ENCODE measurements at places on chromosomes 12 and 14.

DNA sequence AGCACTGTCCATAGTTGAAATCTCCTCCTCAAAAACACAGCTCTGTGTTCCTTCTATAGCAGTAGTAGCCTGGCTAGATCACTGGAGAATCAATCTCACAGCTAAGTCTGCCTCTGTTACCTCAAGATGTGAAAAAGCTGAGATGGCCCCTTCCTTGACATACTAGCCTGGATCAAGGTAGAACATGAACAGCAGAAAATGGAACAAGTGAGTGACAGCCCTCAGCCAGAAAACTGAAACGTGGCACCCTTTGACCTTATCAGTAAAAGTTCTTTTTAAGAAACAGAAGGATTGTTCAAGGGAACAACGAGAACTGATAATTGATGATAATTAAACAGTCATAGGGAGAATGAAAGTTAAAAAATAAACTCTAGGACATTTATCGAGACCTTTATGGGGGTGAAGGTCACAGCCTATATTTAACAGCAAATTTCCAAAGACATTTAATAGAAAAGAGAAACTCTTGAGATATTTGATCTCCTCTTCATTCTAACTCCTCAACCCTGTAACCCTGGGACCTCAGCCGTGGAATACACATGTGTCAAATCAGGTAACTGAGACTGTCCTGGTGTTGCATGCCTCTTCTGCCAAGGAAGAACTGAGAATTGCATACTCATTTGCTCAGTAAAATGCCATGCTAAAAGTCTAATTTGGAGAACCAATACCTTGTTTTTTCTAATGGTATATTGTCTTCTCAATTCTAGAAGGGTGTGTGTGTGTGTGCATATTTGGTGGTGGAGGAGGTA is 258.0 kb upstream of the ATP2B1 start:
- no peak for DNase-seq

- DNase-seq, result no peak
Measured at GRCh38 chr14:46571970-46572369, 79.6 kb downstream of the RPL10L start.

- DNase-seq, result no peak
Measured at GRCh38 chr12:5742258-5742657, 202.8 kb downstream of the ANO2 start.

DNA sequence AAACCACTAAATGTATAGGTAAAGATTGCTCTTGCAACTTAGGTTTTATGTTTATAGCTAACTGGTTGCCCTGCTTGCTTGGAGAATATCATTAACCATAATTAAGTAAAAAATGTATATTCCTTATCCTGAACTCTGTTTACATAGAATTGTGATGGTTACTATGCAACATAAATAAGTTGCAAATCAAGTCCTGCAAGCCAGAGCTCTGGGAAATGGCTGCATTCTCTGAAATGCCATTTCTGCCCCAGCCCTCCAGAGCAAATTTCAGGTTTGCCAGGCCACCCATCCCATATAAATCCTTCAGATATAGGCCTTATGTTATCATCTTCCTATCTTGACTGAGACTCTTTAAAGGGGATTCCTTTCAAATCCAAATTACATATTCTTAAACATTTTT is 118.4 kb upstream of the MYF6 start:
- no peak for DNase-seq

GRCh38 chr14:46626876-46627275 is 24.7 kb downstream of the RPL10L start:
- no peak for DNase-seq

GRCh38 chr12:26295001-26295400 is 99.6 kb downstream of the SSPN start:
- no peak for DNase-seq

DNA sequence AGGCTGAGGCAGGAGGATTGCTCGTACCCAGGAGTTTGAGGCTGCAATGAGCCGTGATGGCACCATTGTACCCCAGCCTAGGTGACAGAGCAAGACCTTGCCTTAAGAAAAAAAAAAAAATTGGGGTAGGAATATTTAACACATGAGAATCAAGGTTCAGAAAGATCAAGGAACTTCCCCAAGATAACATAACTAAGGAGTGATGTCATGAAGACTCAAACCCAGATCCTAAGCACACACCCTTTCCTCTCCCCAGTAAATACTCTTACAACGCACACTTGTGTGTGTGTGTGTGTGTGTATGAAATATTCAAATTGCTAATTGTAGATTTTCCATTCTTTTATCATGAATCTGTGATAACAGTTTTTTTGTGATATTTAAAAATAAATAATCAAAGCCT is 90.6 kb upstream of the NUDT4 start:
- no peak for DNase-seq

All from activated CD8-positive, alpha-beta T cell treated with anti-CD3 and anti-CD28 coated beads for 36 hours (primary cell).